ENCODE measurements at places on chromosomes 7 and 10. TPM values are rescaled to one million over a fixed set of nuclear protein-coding genes. Genes with fewer than 3 reads are reported as not detected.

GSTO2 gene
- 13.5 TPM for total RNA-seq

GPR85 gene
- total RNA-seq: 1.5 TPM

DDC gene
- total RNA-seq: 32.0 TPM

CALCR gene
- 1.8 TPM for total RNA-seq

CYP17A1 gene
- total RNA-seq: 2.7 TPM

TSPAN15 gene
- total RNA-seq: 52.1 TPM

LIPJ gene
- 0.23 TPM for total RNA-seq

NODAL gene
- total RNA-seq: not detected

GLI3 gene
- total RNA-seq: 17.5 TPM

STEAP1B gene
- total RNA-seq: 1.5 TPM

VSTM4 gene
- total RNA-seq: 21.5 TPM

ASB10 gene
- total RNA-seq: 3.4 TPM

DPP6 gene
- 48.7 TPM for total RNA-seq

CYP26A1 gene
- total RNA-seq: 0.12 TPM

PKD2L1 gene
- not detected for total RNA-seq

STRIP2 gene
- total RNA-seq: 4.6 TPM
